ENCODE measurements at places on chromosomes 3 and 15. TPM values are rescaled to one million over a fixed set of nuclear protein-coding genes. Genes with fewer than 3 reads are reported as not detected.

GRCh38 chr15:34209421-34210282, at the start of gene KATNBL1:
Gene KATNBL1, minus strand, starts transcription at chr15:34210096. Its CDS starts 46,420 bp downstream, at chr15:34163676.
- DNase-seq, result peak; percentile 92
- H3K4me3 ChIP-seq, result peak within 1 kb of the TSS; percentile 89
- H3K27me3 ChIP-seq, result peaks cover 5% of the 10 kb centered on the region
- H3K27ac ChIP-seq, result peak within 1 kb of the TSS; percentile 72

DNA sequence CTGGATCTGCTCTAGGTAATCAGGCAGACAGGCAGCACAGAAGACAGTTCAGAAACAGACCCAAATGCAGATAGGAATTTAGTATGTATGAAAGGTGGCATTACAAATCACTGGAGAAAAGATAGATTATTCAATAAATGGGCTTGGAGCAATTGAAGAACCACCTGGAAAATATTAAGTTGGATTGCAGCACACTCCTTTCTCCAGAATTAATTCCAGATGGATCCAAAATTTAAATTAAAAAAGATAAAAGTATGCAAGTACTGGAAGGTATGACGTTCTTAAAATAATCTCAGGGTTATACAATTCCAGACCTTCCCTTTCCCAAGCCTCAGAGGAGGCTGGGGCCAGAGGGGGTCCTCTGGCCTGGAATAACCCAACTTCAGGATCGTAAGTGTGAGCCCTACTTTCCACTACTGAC, 32.5 kb downstream of the HRH1 start:
- no peak overlapping the region for H3K4me3 ChIP-seq
- DNase-seq, result no peak
- peaks cover 16% of the 10 kb centered on the region for H3K27me3 ChIP-seq
- H3K36me3 ChIP-seq, result no peaks in the 10 kb centered on the region

DNA sequence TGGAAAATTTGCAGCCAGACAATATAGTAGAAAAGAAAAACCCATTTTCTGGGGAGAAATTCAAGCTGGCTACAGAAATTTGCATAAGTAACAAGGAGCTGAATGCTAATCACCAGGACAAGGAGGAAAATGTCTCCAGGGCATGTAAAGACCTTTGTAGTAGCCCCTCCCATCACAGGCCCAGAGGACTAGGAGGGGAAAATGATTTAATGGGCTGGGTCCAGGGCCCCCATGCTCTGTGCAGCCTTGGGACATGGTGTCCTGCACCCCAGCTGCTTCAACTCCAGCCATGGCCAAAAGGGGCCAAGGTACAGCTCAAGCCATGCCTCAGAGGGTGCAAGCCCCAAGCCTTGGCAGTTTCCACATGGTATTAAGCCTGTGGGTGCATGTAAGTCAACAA, 197.6 kb upstream of the POU1F1 start:
- H3K4me1 ChIP-seq, result no peaks in the 10 kb centered on the region
- H3K27me3 ChIP-seq, result no peaks in the 10 kb centered on the region
- no peak overlapping the region for H3K27ac ChIP-seq
- H3K4me3 ChIP-seq, result no peak overlapping the region

The ALCAM gene
- total RNA-seq, result 25.2 TPM

DNA sequence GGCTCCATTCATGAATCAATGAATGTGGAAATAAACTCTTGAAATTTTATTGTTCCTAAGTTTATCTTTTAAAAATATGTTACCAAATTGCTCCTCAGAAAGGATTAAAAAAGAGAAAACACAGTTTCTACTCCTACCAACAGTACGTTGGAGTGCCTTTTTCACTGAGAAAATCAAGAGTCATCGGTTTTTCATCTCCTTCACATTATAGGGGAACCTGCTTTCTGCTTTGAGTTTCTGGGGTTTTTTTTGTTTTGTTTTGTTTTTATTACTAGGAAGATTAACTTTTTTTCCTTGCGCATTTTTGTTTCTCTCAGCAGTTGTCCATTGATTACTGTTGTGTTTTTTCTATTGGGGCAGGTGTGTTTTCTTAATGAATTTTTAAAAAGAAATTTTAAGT, 3.5 kb downstream of the ARL13B start:
- peaks cover 2% of the 10 kb centered on the region for H3K27me3 ChIP-seq
- H3K4me3 ChIP-seq, result no peak overlapping the region
- H3K27ac ChIP-seq, result no peak overlapping the region
- peaks cover 29% of the 10 kb centered on the region for H3K4me1 ChIP-seq
- no peak for DNase-seq
- peaks cover 1% of the 10 kb centered on the region for H3K36me3 ChIP-seq

GRCh38 chr3:97029972-97030371, 215.6 kb downstream of the EPHA6 start:
- no peaks in the 10 kb centered on the region for H3K36me3 ChIP-seq
- H3K27ac ChIP-seq, result no peak overlapping the region
- no peaks in the 10 kb centered on the region for H3K4me1 ChIP-seq
- no peak overlapping the region for H3K4me3 ChIP-seq
- DNase-seq, result no peak

DNA sequence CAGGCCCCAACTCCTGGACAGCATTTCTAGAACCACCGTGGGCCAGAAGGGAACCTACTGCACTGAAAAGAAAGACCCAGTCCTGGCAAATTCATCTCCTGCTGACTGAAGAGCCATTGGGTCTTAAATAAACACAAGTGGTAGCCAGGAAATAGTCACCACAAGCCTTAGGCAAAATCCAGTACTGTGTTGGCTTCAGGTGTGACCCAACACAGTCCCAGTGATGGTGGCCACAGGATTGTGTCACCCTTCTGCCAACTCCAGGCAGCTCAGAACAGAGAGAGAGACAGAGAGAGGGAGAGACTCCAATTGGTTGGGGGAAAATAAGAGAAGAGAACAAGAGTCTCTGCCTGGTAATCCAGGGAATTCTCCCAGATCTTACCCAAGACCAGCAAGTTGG, 23.1 kb downstream of the NEDD4 start:
- peaks cover 7% of the 10 kb centered on the region for H3K27me3 ChIP-seq
- no peak overlapping the region for H3K27ac ChIP-seq
- no peak for DNase-seq
- no peak overlapping the region for H3K4me3 ChIP-seq

GRCh38 chr3:142118911-142119310, 30.4 kb downstream of the TFDP2 start:
- no peak overlapping the region for H3K4me3 ChIP-seq
- DNase-seq, result no peak
- no peaks in the 10 kb centered on the region for H3K27me3 ChIP-seq
- no peaks in the 10 kb centered on the region for H3K36me3 ChIP-seq
- no peak overlapping the region for H3K27ac ChIP-seq
- no peaks in the 10 kb centered on the region for H3K4me1 ChIP-seq

The PLSCR5 gene
- not detected for total RNA-seq

DNA sequence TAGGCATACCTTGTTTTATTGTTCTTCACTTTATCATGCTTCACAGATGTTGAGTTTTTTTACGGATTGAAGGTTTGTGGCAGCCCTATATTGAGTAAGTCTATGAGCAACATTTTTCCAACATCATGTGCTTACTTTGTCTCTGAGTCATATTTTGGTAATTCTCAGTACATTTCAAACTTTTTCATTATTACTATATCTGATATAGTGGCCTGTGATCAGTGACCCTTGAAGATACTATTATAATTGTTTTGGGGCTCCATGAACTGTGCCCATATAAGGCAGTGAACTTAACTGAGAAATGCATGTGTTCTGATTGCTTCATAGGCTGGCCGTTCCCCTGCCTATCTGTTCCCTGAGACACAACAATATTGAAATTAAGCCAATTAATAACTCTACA, 42.8 kb upstream of the NSMCE3 start:
- H3K4me3 ChIP-seq, result no peak overlapping the region
- no peaks in the 10 kb centered on the region for H3K4me1 ChIP-seq
- no peak for DNase-seq
- H3K27me3 ChIP-seq, result peaks cover 6% of the 10 kb centered on the region
- no peak overlapping the region for H3K27ac ChIP-seq

The MKRN3 gene
- 2.1 TPM for total RNA-seq

DNA sequence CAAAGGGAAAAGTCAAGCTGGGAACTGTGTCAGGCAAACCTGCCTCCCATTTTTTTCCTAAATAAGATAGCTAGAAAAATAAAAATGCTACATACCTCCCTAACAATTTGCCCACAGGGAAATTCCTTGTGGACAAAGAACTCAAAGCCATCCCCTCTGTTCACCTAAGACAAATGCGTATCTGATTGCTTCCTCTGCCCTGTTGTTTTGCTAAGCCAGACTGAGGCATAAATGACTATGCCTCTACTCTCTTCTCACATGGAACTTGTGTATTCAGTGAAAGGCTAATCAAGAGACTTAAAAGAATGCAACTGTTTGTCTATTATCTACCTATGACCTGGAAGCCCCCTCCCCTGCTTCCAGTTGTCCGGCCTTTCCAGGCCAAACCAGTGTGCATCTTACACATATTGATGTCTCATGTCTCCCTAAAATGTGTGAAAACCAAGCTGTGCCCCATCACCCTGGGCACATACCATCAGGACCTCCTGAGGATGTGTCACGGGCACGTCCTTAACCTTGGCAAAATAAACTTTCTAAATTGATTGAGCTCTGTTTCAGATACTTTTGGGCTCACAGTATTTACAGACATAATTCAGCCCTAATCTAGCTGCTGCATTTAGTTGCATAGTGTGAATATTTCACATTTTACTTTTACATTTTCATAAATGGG, 15.8 kb downstream of the CHD2 start:
- peaks cover 89% of the 10 kb centered on the region for H3K4me1 ChIP-seq
- peak overlapping the region; percentile 76 for H3K4me3 ChIP-seq
- H3K27me3 ChIP-seq, result no peaks in the 10 kb centered on the region
- H3K36me3 ChIP-seq, result peaks cover 35% of the 10 kb centered on the region

DNA sequence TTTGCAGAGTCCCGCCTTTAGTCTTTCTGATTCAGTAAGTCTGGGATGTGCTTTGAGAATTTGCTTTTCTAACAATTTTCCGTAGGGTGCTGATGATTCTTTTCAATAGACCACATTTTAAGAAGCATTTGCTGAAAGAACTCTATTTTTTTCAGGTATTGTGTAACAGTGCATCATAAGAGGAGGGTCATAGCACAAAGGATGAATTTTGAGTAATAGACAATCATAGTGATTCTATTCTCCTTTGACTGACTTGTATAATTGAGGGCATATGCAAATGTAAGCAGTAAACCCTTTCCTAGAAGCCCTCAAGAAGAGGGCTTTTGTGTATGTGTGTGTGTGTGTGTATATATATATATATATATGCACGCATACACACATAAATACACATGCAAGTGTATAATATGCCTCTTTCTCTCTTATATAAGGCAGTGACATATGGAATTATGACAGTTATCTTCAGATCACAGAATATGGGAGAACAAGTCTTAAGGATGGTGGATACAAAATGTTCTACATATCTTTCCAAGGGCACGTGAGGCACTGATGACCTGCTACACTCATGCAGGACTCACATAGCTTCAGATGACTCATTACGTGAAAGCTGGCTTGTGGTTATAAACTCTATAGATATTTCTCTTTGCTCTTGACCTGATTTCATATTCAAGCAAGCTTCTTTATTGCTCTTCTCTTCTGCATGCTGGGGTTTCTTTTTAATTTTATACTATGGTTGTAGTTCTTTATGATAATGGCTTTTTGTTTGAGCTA, 6.5 kb upstream of the PLSCR1 start:
- peak overlapping the region; percentile 73 for H3K4me3 ChIP-seq
- peaks cover 1% of the 10 kb centered on the region for H3K36me3 ChIP-seq
- H3K27ac ChIP-seq, result peak overlapping the region; percentile 47
- peaks cover 79% of the 10 kb centered on the region for H3K4me1 ChIP-seq
- DNase-seq, result no peak

The KNG1 gene
- not detected for total RNA-seq

GRCh38 chr3:9552252-9552999, 1.2 kb downstream of the LHFPL4 start:
- H3K4me3 ChIP-seq, result no peak overlapping the region
- DNase-seq, result peak; percentile 23
- no peaks in the 10 kb centered on the region for H3K36me3 ChIP-seq
- H3K27ac ChIP-seq, result no peak overlapping the region
- peaks cover 23% of the 10 kb centered on the region for H3K27me3 ChIP-seq
- H3K4me1 ChIP-seq, result no peaks in the 10 kb centered on the region

The CCDC39 gene
- total RNA-seq, result not detected

GRCh38 chr15:66882251-66883020, 180.4 kb downstream of the SMAD6 start:
- H3K27me3 ChIP-seq, result peaks cover 3% of the 10 kb centered on the region
- DNase-seq, result no peak
- no peak overlapping the region for H3K27ac ChIP-seq
- H3K36me3 ChIP-seq, result no peaks in the 10 kb centered on the region
- no peak overlapping the region for H3K4me3 ChIP-seq

- peaks cover 13% of the 10 kb centered on the region for H3K4me1 ChIP-seq
- H3K36me3 ChIP-seq, result no peaks in the 10 kb centered on the region
- H3K27me3 ChIP-seq, result no peaks in the 10 kb centered on the region
Measured at GRCh38 chr3:195097331-195098255, 173.4 kb downstream of the XXYLT1 start.

GRCh38 chr3:9224490-9224889, 25.0 kb downstream of the SRGAP3 start:
- H3K27ac ChIP-seq, result no peak overlapping the region
- DNase-seq, result peak; percentile 2
- H3K4me1 ChIP-seq, result peaks cover 32% of the 10 kb centered on the region
